ENCODE measurements at places on chromosomes 7 and 10.

- DNase-seq: no peak
Observed at GRCh38 chr7:36970551-36971514, 246.5 kb upstream of the AOAH start.

- peak; percentile 11 for DNase-seq
Observed at GRCh38 chr7:50436133-50436806, 13.9 kb downstream of the FIGNL1 start.

GRCh38 chr10:34320265-34320664 lies 494.8 kb downstream of the PARD3 start:
- DNase-seq: no peak

DNA sequence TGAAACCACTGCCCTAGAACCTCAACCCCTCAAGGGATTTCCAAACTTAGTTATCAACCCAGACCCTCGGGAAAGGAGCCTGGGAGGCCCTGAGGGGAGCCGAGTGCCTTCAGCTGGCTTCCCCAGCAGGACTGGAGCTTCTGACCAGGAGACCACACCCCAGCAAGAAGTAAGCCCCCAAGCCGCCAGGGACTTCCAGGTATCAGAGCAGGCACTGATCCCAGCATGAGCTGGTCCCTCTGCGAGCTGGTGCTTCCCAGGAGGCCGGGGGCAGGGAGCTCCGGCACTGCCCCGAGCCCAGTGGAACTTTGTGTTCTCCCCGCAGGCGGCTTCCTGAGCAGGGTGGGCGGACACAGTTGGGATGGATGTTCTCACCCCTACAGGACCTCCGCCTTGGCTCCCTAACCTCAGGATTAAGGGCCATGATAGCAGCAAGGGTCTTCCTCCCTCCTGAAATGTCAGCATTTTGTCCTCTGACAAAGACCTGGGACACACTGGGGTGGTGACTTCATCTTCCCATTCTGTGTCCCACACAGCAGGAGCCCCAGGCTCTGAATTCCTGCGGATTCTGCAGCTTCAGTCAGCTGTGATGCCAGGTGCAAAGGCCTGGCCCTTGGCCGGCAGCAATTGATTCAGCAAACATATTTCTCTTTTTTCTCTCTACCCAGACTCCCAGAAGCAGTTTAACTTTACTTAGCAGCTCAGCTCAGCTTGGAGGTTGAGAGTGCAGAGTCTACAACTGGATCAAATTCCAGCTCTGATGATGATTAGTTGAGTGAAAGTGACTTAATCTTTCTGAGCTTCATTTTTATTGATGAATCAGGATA lies 11.6 kb downstream of the ATP6V0E2 start:
- no peak for DNase-seq

DNA sequence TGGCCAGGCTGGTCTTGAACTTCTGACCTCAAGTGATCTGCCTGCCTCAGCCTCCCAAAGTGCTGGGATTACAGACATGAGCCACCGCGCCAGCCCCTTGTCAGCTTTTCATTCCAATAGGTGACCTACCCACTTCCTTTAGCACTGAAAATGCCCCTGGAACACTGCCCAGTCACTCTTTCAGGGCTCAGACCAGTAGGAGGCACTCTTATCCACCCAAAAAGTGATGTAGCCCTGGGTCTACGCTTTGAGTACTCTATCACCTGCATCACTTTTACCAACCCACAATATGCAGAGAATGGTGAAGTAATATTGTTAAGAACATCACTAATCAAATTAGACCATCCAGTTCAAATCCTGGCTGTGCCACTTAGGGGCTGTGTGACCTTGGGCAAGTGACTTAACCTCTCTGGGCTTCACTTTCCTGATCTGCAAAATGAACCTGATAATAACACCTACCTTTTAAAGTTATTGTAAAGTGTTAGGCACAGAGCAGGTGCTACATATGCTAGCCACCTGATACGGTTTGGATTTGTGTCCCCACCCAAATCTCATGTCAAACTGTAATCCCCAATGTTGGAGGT lies 5.2 kb downstream of the CALN1 start:
- no peak for DNase-seq

- no peak for DNase-seq
Observed at GRCh38 chr7:97272237-97272975, 154.9 kb downstream of the SDHAF3 start.

DNA sequence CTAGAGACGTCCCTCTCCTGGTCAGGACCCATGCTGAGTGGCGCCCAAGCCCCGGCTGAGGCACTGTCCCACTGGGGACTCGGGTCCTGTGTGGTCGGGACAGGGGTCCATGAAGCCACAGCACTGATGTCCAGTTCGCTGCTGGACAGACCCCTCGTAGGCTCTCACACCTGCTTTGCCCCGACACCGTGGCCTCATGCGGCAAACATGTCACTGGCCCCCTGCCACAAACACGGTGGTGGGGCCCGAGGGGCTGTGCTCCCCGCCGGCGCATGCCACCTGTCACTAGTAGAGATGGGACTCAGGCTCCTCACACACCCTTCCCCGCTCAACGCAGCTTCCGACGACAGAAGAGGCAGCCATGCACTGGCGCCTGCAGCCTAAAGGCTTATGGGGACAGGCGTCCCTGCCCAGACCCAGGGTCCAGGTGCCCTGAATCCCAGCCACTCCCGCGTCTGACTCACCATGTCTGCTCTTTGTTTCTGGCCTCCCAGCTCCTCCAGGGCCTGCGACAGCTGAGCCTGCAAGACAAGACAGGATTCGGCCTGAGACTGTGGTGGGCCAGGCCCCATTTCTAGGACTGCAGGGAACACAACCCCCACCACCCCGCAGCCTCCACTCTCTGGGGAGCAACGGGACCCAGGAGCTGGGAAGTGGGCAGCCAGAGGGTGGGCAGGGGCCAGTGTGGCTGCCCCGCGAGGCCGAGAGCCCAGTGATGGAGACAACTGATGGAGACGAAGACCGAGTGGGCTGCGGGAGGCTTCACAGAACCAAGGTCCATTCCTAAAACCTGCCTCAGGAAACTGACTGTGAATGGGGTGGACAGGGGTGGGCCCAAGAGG lies 230.9 kb downstream of the MAD1L1 start:
- no peak for DNase-seq

DNA sequence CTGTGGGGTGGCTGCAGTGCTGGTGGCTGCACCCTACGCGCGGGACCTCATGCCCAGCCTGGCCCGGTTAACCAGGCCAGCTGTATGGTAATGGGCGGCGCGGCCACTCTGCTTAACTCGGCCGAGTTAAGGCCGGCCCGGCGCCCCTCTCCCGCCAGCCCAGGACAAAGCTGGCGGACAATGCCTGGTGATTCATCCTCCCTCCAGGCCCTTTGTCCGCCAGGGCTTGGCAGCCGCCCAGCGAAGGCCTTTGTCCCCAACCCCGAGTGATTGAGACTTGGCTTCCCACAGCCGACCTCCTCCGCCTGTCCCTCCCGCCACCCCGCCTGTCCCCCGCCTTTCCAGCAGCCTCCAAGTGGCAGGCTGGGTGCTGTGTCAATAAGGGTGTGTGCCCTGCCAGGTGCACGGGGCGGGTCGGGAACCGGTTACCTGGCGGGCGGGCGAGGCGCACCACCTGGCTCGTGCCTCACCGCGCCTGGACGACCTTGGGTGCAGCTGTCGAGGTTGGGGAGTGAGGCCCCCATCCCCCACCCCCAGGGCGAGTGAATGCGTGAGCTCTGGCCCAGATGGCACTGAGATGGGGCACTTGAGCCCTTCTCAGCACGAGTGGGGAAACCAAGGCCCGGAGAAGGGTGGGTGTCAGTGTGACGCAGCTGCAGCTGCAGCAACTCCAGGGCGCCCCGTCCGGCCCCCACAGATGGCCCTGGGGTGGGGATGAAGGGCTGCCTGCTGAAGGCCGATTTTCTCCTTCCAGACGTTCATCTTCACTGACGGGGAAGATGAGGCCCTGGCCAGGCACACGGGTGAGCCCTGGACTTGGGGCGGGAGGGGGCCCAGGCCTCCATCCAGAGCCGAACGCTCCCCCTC lies 4.6 kb downstream of the LFNG start:
- no peak for DNase-seq

Data from HS-27A (cell line).